Erythroblast (primary cell): ENCODE measurements at places on chromosomes 12 and 14.

GRCh38 chr14:75069811-75070145 is 337 bp downstream of the ZC2HC1C start:
- no peak for DNase-seq

DNA sequence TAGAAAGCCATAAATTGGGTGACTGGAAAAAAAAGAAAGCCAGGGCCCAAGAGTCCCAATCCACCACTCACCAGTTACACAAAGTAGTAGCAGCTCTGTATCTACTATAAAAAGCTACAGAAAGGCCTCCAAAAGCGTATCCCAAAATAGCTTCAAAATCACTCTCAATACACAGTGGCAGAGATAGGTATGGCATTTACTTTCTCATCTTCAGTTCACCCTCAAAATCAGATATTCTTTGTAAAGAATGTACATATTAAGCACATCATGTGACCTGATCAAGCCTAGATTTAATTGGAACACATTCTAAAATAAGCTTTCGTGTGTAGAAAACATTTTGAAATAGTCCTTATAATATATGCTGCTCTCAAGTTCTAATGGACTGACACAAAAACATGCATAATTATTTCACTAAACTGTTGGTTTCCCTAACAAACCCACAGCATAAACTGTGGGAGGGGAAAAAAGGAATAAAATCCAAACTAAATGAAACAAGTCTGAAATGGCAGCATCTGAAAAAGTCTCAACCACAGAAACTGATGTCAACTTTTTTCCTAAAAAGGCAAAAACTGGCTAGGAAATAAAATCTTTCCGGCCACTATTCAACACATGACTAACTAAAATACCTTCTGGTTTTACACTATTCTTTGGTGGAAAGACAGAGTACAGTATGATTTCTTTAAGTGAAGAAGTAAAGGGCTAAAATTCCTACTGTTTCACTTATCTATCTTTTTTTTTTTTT is 25.9 kb downstream of the UBE2N start:
- no peak for DNase-seq

GRCh38 chr12:110243227-110243626 is 37.8 kb upstream of the ATP2A2 start:
- no peak for DNase-seq

GRCh38 chr12:6450091-6450868 is 1.6 kb upstream of the TAPBPL start:
- no peak for DNase-seq

- DNase-seq, result no peak
Observed at GRCh38 chr12:121438905-121439304, 39.0 kb downstream of the RNF34 start.

DNA sequence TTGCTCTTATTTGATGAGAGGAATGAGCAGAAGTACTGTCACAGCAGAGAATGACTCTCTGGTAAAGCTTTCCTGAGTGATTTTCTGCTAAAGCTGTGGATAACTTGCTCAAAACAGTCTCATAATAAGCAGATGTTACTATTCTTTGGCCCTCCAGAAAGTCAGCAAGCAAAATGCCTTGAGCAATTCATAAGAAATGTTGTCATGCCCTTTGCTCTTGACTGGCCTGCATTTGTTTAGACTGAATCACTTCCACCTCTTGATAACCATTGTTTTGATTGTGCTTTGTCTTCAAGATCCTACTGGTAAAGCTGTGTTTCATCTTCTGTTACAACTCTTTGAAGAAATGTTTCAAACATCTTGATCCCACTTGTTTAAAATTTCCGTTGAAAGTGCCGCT is 457.9 kb upstream of the FOXG1 start:
- no peak for DNase-seq
